ENCODE measurements at places on chromosomes 11 and 22.

DNA sequence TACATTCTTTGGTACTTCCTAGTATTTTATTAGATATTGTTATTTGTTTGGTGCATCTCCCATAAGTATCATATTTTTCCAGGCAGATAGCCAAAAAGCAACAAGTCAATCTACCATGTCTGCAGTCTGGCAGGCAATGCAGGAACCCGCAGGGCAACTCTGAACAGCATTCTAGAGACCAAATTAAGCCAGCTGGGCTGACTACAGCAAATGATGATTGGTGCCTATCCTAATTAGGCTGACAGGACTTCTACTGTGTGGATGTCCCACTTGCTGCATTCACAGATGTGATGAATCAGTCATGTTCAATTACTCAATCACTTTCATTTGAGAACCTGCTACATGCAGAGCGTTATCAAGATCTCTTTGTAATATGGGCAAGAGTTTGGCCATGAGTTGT is 40.3 kb upstream of the AMOTL1 start:
- DNase-seq: no peak

DNA sequence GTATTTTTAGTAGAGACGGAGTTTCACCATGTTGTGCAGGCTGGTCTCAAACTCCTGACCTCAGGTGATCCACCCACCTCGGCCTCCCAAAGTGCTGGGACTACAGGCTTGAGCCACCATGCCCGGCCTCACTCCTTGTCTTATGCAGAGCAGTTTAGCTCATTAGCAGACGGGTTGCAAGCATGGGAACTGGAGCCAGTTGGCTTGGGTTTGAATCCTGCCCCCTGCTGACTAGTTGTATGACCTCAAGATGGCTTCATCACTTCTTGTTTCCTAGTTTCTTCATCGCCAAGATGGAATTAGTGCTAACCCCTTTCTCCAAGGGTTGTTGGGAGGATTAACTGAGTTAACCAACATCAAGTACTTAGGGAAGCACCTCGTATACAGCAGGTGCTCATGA is 23.4 kb upstream of the RASD2 start:
- DNase-seq: no peak

DNA sequence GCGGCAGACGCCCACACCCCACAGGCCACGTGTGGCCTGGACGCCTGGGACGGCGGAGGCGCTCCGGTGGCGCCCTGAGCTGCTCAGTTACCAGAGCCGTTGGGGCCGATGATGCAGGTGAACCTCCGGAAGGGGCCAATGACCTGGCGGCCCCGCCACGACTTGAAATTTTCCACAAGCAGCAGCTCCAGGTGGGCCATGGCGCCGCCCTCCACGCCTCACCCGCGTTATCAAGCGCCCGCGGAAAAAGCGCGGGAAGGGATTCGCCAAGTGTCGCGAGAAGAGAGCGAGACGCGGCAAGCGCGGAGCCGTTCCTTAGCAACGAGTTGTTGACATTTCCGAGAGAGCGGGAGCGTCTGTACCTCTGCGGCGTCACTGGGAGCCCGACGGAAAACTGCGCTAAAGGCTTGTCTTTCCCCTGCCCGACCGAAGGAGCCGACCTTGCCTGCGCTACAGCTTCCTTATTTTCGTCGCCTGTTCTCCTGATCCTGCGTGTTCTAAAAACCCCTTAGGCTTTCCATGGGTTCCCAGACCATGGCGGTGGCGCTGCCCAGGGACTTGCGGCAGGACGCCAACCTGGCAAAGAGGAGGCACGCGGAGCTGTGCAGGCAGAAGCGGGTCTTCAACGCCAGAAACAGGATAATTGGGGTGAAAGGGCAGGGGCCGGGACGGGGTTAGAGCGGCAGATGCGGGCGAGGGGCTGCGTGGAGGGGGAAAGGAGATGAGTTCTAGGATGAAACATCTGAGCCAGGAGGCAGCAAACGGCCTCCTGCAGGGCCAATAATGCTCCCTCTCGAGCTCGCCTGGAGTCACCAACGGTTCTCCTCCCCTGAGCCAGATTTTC is at the start of the genes RIBC2 and SMC1B:
TSS of gene RIBC2 (plus strand) at position 326 of the 844 bp plus-strand sequence. CDS start at position 520, 194 bp downstream.
TSS of gene SMC1B (minus strand) at position 232 of the 844 bp plus-strand sequence. CDS start at position 200, 32 bp downstream.
- DNase-seq: no peak

DNA sequence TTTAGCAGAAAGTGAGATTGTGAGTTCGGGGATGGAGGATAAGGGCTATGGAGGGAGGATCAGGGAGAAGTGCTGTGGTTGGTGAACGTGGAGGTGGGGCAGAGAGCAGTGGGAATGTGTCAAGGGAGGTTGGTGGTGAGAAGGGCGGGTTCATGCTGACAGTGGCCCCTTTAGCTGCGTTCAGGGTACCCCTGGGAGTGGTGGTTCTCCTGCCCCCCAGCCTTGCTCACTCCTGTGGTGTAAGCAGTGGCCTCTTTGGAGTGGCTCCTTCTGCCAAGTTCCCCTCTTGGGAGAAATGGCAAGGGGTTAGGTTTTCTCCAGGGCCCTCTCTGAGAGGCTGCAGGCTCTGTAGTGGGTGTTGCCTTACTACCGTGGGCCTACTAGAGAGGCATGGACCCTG is 16.1 kb upstream of the NECTIN1 start:
- no peak for DNase-seq

DNA sequence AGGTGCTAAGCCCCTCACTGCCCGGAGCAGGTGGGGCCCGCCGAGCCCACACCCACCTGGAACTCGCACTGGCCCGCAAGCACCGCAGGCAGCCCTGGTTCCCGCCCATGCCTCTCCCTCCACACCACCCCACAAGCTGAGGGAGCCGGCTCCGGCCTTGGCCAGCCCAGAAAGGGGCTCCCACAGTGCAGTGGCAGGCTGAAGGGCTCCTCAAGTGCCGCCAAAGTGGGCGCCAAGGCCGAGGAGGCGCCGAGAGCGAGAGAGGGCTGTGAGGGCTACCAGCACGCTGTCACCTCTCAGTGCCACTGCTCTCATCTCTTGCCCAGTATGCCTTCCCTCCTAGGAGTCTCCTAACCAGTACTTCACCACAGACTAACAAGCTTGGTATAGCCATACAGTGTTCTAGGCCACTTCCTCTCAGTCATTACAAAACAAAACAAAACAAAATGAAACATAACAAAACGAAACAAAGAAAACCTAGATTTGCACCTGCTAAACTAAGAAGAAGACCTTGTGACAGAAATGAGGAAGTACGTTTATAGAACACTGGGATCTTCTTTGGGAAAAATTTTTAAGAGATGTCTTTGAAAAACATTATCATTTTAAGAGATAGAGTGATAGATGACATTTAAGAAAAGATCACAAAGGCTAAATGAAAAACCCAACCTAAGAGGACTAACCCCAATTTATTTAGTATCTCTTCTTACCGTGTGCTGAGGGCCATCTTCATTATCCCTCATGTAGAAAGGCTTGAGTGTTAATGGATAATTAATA is 47.7 kb upstream of the GAB2 start:
- no peak for DNase-seq

DNA sequence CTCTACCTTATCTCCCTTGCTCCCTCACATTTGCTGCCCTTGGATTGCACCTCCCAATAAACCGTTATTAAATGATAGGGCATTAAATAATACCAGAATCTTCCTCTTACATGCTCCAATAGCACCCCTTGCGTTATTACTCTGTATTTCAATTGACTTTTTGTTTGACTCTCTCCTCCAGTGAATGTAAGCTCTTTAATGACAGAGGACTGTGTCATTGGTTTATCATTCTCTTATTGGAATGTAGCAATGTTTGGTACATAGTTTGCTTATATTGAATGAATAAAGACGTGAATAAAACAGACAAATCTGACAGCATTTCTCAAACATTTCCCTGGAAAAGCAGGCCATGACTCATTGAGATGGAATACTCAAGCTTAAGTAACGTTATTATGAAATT is 8.7 kb upstream of the MPEG1 start:
- DNase-seq: peak; percentile 55

DNA sequence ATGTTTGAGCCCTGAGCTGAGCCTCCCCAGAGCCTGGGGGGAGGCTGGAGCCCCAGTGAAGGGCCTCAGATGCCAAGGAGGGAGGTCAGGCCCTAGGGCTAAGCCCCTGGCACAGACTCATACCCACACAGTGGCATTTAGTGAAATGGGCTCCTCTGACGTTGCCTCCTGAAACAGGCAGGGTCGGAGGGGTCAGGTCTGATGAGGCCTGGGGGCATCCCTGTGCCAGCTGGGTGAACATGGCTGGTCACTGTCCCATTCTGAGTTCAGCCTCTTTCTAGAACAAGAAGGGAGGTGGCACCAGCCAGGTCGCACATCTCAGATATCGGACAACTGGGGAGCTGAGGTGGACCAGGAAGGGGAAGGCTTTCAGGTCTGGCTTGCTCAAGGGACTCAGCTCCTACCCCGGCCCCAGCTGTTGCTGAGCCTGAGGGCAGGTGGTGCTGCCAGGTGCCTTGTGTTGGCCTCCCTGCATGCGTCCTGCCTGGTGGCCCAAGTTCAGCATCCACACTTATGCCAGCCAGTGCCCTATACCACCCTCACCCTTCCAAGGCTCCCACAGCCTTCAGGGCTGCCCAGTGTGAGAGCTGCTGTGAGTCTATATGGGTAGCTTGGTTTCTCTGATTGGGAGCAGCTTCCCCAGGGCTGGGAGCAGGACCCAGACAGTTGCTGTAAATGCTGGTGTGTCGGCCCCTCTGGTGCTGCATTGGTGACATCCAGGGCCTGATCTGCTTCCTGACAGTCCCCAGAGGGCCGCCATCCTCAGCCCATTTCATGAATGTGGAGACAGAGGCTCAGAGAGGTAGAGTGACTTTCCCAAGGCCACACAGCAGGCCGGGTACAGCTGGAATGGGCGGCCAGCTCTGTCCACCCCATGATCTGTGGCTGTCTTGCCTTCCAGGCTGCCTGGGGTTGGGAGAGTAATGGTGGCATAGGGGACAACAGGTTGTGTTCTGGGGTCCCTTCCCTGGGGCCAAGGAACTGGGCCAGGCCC is 32.8 kb upstream of the PPARA start:
- no peak for DNase-seq

- no peak for DNase-seq
Observed at GRCh38 chr11:104327861-104328511, 164.0 kb upstream of the PDGFD start.

DNA sequence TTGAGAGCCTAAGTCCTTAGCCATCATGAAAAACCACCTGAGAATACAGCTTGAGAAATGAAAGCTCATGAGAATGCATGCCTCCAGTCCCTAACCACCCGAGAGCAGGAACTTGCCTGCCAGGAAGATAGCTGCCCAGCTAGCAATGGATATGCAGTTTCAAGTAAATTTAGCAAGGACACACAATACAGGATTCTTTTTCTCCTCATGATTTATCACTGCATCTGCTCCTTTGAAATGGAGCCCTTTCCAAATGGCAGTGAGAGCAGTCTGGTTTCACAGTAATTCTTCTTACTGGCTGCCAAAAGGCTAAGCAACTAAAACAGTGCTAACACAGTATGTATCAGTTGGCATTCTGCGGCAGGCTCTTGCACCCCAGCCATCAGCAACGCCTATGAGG is 109.9 kb downstream of the MICAL3 start:
- DNase-seq: no peak

DNA sequence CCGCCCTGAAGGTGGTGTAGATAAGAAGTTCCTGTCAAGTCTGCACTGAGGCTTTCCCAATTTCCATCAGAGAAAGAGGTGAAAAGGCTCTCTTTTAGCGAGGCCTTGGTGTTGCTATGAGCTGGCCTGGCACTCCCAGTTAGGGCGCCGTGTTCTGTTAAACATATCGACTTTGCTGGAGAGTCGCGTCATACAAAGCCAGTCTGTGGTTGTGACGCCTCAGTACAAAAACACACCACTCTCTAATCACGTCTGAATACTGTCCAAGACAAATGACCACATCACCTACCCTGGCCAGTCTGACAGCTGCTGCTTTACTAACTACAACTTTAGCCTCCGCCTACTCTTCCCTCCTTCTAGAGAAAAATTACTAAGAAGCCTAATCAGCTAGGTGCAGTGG is 8.0 kb upstream of the TOLLIP start:
- no peak for DNase-seq

DNA sequence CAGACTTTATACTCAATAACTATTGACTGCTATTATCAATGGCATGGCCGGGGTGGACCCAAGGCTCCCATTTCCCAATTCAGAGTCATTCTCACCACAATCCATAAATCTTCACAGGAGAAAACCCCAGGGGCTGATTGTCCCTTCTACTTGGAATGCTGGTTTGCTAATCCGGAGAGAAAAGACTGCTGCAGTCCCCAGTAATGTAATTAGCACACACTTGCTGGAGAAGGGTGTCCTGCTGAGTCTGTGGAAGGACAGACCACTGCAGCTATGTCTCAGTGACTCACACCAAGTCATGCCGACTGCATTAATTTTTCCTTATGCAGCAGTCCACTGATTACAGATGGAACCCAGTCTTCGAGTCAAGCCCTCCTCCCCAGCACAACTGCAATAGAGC is 5.9 kb upstream of the ETS1 start:
- no peak for DNase-seq

GRCh38 chr11:82234256-82234655 is 499.4 kb downstream of the FAM181B start:
- DNase-seq: no peak

All from AG04449 (cell line).